ENCODE measurements at places on chromosomes 13 and 19.

DNA sequence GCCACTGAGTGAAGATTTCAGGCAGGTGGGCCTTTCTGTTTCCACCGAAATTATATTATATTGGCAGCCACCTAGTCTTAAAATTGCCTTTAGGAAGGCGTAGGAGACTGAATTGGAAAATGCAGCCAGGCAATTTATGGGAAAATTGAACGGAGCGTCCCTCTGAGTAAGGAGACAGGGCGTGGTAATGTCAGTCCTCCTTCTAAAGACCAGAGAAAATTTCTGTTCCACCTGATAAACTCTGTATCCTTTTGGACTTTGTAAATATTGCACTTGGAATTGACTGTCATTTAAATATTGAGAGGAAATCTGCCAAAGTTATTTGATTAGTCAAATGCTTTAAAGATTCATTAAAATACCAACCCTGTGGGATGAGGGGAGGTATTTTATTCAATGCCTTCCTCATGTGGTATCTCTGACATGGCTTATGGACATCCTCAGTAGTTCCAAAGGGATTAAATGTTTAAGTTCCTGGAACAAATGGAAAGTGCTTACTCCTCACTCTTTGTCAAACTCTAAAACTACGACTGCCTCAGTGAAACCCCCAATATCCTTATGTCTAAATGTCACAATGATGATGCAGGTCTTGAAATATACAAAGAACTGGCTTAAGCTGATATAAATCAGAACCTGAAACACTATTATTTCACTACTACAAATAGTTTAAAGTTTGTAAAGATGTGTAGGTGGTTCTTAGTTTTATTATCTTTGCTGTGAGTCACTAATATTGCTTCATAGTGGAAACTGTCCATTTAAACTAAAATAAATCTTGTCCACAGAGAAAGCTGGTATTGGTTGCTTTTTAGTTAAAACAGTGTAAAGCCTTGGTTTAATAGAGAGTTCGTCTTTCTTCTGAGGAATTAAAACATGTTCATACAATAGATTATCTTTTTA is 203.2 kb downstream of the FGF14 start:
- DNase-seq, result no peak

- DNase-seq, result no peak
These were observed 230.7 kb upstream of the PRR20A start for GRCh38 chr13:56909896-56910600.

DNA sequence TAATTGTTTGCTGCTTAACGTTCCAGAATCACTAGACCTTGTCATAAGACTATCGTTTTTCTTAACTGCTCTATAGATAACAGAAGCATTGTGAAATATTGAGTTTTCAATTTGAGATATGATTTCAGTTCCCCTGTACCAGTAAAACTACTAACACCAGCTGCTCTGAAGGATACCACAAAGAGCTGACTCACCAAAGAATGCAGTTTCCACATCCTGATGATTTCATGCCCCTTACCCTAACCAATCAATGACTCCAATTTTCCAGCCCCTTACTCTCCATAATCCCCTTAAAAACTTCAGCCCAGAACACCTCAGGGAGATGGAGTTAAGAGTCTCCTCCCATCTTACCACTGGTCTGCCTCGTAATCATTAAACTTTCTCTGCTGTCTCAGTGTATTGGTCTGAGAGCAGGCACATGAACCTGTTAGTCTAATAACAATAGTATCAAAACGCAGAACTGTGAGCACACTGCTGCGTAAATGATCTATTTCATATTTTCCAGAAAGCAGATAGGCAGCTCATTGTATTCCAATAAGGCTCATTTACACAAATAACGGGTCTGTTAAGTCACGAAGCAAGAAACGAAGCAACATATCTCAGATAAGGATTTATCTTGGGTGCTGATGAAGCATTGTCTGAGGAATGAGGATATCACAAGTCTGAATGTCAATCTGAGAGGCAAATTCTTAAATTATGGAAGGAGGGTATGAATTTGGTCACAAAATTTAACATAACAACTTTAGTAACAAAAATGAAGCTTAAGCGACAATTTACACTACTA is 14.1 kb upstream of the CCNA1 start:
- DNase-seq, result no peak

DNA sequence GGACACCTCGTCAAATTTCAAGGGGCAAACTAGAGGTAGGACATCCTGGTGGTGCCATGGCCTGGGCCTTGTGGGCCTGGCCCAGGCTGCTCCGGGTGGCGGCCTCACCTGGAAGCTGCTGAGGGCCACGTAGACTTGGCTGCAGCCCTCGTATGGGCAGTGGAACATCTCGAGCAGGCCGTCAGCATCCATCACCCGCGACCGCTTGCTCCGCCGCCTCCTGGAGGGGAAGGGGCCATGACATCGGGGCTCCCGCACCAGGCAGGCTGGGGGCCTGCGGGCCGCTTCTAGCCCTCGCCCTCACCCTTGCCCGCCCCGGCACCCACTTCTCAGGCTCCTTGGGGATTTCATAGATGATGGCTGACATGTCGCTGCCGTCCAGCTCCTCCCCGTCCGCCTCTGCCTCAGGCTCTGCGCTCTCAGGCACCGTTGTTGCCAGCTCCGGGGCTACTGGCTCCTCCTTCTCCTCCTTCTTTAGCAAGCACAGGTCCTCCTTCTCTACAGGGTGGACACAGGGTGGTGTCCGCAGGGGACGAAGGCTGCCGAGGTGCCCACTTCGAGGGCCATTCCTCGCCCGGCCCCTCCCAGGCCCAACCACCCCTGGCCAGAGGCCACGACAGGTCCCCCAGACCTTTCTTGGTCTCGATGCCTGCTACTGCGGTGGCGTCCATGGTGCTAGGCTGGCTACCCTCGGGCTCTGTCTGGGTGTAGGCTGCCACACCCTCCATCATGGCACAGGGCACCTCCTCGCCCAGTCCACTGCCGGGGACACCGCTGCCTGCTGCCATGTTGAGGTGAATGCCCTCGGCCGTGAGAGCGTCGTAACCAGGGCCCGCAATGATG is 6.0 kb upstream of the ELAVL3 start:
- no peak for DNase-seq

DNA sequence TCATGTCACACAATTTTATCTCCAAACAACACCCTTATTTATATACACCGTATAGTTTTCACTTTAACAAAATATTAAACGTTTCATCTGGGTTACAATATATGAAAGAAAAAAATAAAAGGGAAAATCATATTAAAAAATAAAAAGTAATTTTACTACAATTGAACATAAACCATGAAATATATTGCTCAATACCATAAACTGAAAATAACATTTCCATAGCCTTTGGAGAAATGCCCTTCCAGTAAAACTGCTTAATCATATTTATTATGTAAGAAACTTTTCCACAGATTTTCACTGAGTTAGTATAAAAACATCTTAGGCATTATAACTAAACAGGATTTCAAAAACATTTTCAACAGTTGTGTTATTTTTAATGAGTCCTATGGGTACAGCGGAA is 1.5 kb upstream of the ZNF347 start:
- no peak for DNase-seq

DNA sequence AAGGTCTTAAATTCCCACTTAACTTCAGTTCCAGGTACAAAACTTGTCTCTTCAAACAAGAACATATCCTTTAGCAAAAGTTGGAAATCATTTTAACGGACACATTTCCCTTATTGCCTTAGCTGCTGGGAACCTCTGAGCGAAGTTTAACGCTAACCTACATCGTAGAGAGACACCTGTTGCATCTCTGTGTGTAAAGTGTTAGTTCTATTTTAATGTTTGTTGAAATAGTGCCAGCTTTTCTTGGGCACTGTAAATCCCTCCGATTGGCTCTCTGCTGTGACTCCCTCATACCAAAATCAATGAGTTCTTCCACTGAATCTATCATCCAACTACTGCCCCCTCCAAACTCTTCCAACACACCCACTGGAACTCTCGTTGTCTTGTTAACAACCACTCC is 2.3 kb upstream of the HIF3A start:
- no peak for DNase-seq

Data from tibial nerve (tissue), 4 donors.